ENCODE measurements at places on chromosomes 2 and 18. TPM values are rescaled to one million over a fixed set of nuclear protein-coding genes. Genes with fewer than 3 reads are reported as not detected.

The NEB gene
- 0.48 TPM for total RNA-seq

The RBM45 gene
- 19.0 TPM for total RNA-seq

The HNMT gene
- 1.6 TPM for total RNA-seq

The CACNB4 gene
- 0.12 TPM for total RNA-seq

GRCh38 chr18:949724-950631, 45.3 kb downstream of the ADCYAP1 start:
- no peak for DNase-seq

DNA sequence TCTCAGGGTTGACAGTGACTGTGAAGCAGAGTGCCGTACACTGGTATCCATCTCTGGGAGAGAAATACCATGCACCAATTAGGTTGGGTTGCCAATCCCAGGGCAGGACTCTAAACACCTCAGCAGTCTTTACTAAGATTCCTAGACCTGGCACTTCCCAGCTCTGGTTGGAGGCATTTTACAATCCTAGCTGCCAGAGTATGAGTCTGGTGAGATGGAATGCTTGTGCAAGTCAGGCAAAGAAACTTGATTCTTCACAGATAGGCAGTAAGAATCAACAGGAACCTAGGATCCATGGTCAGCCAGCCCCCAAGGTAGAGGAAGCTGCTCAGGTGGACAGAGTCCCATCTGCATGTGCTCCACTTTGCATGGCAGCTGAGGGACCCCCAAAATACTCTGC, 6.0 kb upstream of the UGT1A5 start:
- DNase-seq: peak; percentile 62

- no peak for DNase-seq
Observed at GRCh38 chr2:11416186-11416585, 49.8 kb downstream of the E2F6 start.

- no peak for DNase-seq
Observed at GRCh38 chr2:40666398-40666797, 214.5 kb upstream of the SLC8A1 start.

DNA sequence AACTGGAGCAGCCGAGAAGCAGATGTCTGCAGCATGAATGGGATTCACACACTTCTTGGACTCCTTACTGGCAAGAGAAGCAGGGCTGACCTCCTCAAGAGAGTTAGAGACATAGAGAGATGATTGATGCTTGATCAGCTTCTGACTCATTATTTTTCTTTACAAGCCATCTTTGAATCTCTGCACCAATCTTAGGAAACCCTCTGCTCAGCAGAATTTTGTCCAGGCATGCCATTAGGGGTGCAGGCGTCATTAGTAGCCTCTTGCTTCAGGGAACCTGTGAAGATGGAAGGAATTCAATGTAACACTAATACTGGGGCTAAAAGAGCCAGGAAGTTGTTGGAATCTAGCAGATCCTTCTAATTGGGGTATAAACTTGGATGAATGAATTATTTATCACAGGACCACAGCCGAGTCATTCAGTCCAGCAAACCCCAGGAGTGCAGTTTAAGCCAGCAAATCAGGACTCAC, 151.8 kb downstream of the MGAT5 start:
- no peak for DNase-seq

- DNase-seq: no peak
Observed at GRCh38 chr2:176872406-176872805, 340.2 kb upstream of the HNRNPA3 start.

DNA sequence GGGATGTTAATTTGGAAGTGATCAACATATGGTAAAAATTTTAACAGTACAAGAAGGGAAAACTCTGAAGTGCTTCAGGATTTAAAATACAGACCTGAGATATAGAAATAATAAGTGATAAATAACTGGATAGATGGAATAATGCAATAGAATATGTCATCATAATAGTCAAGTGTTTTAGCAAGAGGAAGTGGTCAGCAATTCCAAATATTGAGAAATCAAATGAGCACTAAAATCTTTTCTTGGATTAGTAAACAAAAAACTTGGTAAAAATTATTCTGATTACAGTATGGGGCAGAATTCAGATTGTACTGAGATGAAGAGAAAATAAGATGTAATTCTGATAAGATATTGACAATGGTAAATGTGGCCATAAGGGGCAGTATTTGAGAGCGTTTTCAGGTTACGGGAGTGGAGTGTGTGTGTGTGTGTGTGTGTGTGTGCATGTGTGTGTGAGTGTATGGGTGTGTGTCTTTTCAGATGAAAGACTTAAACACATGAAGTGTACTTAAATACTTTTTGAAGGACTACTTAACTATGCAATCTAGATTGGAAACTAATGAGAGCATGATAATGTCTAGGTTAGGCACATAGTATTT, 217.9 kb upstream of the ITGA4 start:
- peak; percentile 7 for DNase-seq

DNA sequence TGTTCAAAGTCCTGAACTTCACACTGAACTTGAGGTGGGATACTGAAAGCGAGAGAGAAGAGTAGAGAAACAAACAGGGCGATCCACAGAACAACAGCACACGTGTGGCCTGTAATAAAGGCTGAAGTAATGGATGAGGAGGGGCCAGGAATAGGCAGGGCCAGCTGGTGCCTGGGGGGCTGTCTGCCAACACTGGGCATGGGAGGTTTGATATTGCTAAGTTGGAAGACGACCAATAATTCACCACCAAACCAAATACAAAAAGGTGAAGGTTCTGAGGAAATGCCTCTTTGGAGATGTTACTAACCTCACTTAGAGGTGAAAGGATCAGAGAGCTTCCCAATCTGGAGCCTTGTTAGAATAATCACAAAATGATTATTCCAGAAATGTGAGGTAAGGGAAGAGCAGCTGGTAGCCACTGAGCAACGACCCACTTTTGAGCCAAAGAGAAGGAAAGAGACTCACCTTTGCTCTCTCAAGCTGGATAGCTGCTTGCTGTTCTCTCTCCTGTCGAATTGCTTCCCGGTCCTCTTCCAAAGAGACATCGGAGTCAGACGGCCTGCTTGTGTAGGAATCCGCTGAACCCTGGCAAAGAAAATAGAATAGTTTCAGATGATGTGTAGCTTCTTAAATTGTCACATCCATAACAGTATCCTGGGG, 54.7 kb upstream of the ARL5A start:
- DNase-seq: no peak

DNA sequence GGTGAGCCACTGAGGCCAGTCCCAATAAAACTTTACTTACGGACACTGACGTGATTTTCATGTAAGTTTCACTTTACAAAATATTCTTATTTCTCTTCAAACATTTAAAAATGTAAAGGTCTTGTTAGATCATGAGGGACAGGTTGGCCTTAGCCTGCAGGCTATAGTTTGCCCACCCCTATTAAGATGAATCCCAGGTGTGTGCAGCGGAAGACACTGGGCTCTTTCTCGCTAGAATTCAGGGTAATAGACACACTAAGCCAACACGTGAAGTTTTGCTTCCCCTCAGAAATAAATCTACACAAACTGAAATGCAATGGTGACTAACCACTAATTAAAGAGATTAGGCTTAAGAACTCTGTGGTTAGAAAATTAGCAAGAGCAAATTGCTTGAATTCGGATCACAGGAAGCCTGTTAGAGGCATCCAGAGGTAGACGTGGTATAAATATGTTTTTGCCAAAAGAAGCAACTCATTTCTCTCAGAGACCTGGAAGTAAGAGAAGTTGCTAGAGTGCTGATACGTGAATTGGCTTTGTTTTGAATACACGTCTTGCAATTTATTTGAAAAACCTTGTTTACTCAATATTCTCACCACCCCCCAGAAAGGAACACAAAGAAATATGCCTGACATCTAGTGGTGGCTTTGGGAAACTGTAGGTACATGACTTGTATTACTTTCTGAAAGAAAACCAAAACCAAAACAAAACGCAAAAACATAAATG, 151.6 kb downstream of the DTNB start:
- DNase-seq: peak; percentile 50

- DNase-seq: no peak
Observed at GRCh38 chr2:41663056-41663455, 384.8 kb upstream of the PKDCC start.

DNA sequence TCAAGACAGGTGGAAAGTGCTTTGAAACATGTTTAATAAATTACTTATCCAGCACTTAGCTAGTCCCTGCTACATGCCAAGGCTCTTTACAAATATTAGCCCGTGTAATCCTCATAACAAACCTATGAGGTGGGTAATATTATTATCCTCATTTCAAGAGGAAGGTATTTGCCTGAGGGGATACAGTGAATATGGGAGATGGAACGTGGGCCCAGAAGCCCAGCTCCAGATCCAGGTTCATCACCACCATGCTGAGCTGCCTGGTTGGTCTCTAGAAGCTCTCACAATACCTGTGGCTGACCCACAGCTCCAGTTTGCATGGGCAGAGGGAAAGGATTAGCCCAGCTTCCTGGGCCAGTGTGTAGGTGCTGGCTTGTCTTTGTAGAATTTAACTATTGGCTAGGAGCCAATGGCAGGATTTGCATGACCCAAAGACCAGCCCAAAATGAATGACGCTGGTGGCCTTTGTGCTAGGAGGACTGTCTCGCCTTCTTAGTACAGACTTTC, 61.6 kb upstream of the ATP8B1 start:
- no peak for DNase-seq

DNA sequence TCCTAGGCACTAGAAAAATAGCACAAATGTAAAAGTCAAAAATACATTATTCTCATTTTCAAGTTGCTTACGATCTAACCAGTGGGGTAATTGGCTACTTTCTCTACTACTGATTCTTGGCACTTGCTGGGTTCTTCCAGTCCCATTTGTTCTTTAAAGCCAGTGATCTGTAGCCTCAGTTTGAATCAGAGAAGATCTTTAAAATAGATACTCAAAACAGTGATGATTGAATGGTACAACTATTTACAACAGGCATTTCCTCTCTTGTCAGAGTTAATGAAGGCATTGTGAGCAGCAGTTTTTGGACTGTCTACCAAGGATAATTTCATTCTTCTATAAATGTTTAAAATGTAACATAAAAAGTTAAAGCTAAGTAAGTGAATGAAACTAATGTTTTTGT, 128.3 kb upstream of the FSIP2 start:
- no peak for DNase-seq

GRCh38 chr2:237096911-237097310, 11.2 kb downstream of the COPS8 start:
- peak; percentile 39 for DNase-seq

DNA sequence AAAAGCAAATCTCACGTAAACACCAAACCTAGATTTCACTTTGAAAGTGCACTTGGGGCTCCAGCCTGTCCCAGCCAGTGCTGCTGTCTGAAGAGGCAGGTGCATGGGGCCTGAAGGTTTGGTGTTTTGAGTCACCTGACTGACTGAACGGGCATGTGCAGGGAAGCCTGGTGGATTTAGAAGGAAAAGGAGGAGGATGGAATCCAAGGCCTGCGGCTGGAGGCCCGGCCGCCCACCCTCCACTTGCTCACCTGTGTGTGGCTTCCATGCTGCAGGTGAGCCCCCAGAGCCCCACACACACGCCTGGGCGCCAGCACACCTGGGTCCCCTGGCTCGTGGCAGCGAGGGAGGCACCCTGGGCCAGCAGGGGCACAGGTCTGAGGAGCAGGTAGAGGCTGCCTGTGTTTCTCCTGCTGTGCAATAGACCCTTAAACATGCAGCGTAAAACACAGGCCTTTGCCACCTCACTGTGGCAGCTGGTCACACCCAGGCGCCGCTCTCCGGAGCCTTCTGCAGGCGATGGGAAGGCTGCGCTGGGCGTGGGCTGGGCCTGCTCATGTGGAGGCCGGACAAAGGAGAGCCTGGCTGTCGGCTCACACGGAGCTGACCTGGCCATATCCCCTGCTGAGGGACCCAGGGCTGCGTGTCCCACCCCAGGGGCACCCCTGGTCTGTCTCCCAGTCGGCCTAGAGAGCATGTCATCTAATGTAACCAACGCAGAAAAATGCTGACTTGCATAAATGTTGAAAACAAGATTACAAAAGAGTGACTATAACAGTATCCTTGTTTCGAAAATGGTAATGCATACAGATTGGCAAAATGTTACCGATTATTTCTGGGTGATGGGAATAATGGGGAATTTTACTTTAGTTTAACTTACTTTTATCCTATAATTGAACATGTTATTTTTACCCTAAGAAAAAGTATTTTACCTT, 71.3 kb downstream of the TMEM18 start:
- DNase-seq: no peak

GRCh38 chr18:5455674-5456073, 88.1 kb downstream of the EPB41L3 start:
- peak; percentile 58 for DNase-seq

- DNase-seq: no peak
Observed at GRCh38 chr18:57705832-57706595, 84.4 kb upstream of the NARS1 start.

Data from Daoy (cell line).